GM03348 (cell line): ENCODE measurements at places on chromosomes 2 and 18.

DNA sequence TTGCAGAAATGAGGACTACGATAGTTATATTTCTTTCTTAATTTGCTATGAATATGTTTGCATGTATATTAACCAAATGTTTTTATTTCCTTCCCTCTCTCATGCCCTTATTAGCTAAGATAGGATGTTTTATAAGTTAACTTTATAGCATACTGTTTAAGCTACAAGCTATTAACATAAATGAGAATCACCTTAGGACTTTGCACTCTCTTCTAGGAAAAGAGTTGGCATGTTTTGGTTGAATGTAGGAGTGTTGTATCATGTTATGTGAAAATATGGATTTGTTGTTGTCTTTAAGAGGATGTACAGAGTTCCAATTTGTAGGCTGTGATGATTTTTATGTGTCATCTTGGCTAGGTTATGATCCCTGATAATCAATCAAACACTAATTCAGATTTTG is 467.4 kb upstream of the SETBP1 start:
- DNase-seq = no peak

GRCh38 chr2:96912346-96913116 is 42.7 kb upstream of the SEMA4C start:
- no peak for DNase-seq

- DNase-seq = no peak
These were observed 20.8 kb downstream of the GAREM2 start for GRCh38 chr2:26193578-26194231.

GRCh38 chr2:121398853-121399252 is 113.9 kb upstream of the TFCP2L1 start:
- DNase-seq = no peak

DNA sequence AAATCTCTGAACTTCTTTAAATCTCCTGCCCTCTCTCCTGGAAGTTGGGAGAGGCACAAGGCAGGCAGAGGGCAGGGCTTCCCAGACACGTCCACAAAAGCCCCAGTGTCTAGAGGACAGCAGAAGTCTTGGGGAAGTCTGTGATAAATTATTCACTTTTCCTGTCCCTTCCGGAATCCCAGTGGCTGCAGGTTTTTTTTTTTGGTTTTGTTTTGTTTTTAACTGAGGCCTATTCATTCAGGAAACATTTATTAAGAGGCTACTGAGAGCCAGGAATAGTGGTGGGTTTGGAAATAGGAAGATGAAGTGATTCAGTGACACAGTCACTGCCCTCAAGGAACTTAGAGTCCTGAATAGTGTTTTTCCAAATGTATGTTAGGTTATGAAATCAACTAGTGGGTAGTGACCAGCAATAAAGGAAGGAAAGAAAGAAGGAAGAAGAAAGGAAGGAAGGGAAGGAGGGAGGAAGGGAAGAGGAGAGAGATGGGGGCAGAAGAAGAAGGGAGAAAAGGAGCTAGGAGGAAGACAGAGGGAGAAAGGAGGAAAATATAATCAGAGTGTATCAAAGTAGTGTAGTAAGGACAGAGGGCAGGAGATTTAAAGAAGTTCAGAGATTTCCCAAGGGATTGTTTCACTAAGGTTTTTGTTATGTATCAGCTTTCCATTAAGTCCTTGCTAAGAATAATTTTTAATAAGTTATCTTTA is 98.9 kb upstream of the ZFP36L2 start:
- DNase-seq = no peak

DNA sequence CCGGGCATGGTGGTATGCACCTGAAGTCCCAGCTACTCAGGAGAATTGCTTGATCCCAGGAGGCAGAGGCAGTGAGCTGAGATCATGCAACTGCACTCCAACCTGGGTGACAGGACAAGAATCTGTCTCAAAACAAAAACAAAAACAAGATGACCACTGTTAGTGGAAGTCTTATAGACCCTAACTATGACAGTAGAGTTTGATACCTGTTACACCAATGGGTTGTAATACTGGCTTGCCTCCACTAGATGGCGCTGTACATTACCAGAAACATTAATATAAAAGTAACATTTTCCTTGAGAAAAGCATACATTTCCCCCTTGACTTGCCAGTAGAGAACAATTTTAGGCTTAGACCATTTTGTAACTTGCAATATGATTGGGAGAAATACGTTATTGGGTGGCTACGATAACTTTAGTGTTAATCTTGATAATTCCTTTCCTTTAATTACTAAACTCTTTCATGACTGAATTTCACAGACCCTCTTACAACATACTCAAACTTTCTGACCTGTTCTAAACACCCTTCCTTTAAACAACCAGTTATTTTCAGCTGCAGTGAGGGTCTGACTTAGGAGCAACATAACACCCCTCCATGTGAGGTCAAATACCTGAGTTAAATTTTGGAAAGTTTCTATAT is 19.5 kb downstream of the SLC25A52 start:
- DNase-seq = peak; percentile 30

GRCh38 chr18:23541349-23542093 is 38.2 kb downstream of the RMC1 start:
- DNase-seq = no peak

DNA sequence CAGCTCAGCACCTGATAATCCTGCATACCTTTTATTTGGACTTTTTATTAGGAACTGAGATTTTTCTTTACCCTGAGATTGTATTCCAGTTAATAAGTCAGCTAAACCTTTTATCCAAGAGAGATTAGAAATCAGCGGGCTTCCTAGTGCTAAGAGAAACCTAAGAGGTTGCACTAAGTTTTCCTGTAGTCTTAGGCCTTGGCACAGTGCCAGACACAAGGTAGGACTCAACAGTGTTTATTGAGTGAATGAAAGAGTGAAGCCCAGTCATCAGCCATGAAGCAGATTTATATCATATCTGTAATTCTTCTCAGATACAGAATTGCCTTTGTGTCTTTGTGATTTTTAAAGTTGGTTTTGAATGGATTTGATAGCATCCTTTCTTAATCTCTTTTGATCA is 13.6 kb downstream of the OTX1 start:
- no peak for DNase-seq

DNA sequence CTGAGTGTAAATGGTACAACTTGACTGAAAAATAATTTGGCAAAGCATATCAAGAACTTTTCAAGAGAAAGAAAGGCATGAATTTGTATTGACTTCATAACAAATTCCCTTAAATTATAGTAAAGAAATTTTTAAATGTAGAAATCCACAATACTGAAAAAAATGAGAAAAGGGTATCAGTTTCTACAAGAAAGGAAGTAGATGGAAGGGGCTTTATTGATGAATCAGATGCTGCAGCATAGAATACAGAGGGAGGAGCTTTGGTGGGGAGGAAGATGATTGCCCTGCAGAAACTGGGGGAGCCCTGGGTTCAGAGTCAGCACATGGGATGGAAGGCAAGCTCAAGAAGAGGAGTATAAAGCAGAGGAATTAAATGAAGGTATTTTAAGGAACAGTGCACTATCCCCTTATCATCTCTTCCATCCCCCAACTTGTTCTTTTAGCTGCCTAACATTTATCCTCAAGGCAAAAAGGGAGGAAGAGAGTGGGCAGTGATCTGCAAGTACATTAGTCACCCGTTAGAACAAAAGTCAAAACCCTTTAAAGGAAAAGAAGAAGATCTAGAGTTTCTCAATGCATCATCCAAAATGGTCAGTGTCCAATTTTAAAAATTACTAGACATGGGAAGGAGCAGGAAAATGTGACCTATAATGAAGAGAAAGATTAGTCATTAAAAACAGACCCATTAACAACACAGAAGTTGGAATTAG is 77.7 kb downstream of the KCTD18 start:
- no peak for DNase-seq

- no peak for DNase-seq
These were observed 132.7 kb downstream of the TSN start for GRCh38 chr2:121888189-121888557.

DNA sequence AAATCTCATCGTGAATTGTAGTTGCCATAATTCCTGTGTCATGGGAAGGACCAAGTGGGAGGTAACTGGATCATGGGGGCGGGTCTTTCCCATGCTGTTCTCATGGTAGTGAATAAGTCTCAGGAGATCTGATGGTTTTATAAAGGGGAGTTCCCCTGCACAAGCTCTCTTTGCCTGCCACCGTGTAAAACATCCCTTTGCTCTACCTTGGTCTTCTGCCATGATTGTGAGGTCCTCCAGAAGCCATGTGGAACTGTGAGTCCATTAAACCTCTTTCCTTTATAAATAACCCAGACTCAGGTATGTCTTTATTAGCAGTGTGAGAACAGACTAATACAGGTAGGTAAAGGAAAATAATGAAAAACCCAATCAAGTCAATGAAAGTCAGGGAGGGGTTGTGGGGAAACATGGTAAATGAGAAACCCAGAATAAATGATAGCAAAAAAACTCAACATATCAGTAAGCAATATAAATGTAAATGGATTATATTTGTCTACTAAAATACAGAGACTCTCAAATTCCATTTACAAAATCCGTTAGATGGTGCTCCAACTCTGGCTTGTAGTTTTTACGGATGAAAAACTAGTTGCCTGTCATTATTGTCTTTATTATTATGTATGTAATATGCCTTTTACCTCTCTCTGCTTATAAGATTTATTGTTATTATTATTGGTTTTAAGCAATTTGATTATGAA is 98.9 kb upstream of the NDUFV2 start:
- DNase-seq = no peak

DNA sequence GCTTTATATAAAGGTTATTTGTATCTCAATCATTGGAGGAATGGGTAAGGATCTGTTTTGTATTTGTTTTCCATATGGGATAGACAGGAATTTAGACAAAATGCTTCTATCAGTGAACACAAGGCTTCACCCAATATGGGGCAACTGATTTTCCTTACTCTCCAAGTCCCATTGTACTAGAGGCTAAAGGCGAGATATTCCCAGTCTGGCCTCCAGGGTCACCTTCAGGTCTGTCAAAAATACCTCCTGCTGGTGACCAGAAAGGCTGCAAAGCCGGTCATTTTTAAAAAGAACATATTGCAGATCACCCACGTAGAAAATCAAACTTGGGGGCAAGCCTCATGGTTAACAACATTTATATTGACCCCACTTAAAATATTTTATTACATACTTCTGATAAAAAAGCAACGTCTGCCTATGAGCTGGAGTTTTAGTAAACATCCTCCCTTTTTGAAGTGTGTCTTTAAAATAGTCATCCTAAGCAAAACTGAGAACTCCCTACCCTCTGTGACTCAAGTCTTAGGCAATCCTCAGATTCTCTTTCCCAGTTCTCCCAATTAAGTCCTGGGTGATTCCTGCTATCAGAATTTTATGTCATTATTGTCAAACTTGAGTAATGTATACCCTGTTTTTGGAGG is 276.6 kb downstream of the MREG start:
- DNase-seq = peak; percentile 61
